ENCODE measurements at places on chromosomes 2 and 18. TPM values are rescaled to one million over a fixed set of nuclear protein-coding genes. Genes with fewer than 3 reads are reported as not detected.

DNA sequence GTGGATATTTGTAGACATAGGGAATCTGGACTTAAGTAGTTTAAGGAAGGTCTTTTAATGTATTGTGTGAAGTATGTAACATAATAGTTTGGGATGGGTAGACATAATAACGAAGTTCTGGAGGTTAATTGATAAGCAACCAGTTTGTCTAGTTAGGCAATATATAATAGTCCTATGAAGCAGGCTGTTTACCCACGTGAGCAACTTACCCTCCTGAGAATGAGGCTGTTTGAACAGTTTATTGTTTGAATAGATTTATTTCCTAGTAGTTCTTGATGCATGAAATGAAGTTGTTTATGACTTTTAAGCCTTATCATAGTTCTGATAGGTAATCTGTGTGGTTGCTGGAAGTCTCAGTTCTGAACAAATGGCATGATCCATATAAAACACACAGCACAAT lies 361.5 kb downstream of the GALNT13 start:
- DNase-seq = no peak

IL1R1 gene
- total RNA-seq = 116 TPM

DES gene
- 1.2 TPM for total RNA-seq

GRCh38 chr2:26639685-26640243 lies 1.4 kb downstream of the CIB4 start:
- no peak for DNase-seq

CRYBA2 gene
- total RNA-seq = not detected

ANKRD62 gene
- total RNA-seq = not detected

GRCh38 chr18:74530584-74530862 lies 3.8 kb upstream of the CNDP1 start:
- no peak for DNase-seq

GRCh38 chr2:219954331-219954730 lies 326.9 kb downstream of the SLC4A3 start:
- DNase-seq = no peak

DNA sequence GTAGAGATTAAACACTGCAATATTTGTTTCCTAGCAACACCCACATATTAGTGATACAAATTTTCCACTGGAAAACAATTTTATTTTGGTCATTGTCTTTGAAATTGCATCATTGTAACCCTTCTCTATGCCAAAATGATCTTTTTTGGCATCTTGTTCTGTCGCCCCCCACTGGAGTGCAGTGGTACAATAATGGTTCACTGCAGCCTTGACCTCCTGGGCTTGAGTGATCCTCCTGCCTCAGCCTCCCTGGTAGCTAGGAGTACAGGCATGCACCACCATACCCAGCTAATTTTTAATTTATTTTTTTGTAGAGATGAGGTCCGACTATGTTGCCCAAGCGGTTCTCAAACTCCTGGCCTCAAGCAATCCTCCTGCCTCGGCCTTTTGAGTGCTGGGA lies 117.4 kb downstream of the PIK3C3 start:
- DNase-seq = no peak

DNA sequence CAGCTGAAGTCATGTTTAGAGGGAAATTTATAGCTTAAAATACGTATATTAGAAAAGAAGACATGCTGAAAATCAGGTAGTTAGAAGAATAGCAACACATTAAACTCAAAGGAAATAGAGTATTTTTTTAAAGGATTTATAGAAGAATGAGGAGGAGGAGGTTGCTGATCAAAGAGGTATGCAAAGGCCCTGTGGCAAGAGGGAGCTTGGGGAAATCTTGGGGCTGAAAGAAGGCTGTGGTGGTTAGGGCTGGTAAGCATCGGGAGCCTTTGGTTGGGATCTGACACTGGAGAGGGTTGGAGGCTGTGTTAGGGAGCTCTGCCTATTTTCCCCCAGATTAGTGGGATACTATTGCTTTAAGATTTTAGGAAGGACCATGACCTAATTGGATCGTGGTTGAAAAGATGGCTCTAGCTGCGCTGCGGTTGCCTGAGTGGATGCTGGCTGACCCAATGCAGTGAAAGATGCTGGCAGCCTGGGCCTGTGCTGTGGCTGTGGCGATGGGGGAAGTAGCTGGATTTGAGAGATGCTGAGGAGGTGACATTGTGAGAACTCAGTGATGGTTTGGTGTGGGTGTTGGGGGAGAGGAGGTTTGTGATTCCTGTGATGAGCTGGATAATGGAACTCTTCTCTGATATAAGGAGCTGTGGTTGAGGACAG lies 11.7 kb downstream of the DGKD start:
- DNase-seq = no peak

GRCh38 chr2:207711750-207712530 lies 500 bp downstream of the CCNYL1 start:
- DNase-seq = no peak

DNA sequence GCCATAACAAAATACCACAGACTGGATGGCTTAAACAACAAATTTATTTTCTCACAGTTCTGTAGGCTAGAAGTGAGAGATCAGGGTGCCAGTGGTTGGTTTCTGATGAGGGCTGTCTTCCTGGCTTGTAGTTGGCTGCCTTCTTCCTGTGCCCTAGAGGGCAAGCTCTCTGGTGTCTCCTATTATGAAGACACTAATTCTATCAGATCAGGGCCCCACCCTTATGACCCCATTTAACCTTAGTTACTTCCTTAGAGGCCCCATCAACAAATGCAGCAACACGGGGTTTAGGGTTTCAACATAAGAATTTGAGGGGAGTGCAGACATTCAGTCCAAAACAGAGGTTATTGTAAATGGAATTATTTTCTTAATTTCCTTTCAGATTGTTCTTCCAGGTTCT lies 22.9 kb downstream of the CYP27A1 start:
- DNase-seq = no peak

GRCh38 chr2:237763812-237764211 lies 34.8 kb upstream of the RBM44 start:
- no peak for DNase-seq

GRCh38 chr2:217402761-217403383 lies 543.0 kb upstream of the TNP1 start:
- no peak for DNase-seq

- peak; percentile 63 for DNase-seq
Observed at GRCh38 chr2:102064679-102065674, 73.2 kb downstream of the IL1R2 start.

NTSR2 gene
- total RNA-seq = not detected

SCTR gene
- not detected for total RNA-seq

DNA sequence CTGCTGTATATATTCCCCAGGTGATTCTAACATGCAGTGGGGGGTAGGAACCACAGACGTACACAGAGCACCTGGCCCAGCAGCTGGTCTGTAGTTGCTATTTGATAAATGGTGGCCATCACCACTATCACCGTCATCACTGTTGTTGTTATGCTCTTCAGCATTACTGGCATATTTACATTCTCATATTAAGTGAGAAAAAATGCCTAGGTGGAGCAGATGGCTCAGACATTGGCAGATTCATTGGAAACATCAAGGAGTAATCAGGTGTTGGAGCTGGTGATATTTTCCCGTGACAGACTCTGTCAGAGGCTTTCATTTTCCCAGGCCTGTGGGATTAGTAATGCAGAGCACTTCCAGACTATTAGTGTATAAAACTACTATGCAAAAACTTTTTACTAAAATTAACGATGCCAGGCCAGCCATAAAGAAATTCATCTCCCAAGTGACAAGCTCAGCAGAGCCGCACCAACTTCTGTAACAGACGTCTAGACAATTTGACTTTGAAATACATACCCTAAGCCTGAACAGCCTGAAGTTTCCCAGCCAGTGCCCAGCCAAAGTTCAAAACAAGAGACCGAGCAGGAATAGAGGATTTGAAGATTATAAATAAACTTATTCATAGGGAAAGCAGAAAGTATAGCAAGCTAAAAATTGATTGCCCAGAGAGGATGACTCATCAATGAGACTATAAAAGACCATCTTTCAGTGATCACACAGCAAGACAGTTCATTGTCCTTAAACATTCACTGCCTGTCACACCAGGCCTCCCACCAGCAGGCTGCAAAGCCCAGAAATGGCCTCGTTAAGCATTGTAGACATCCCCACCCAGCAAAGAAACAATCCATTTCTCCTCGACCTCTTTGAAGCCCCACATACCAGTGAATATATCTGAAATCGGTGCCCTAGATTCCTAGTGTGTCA lies 247.4 kb upstream of the CHAC2 start:
- DNase-seq = peak; percentile 31

AGFG1 gene
- 61.0 TPM for total RNA-seq

SP3 gene
- 122 TPM for total RNA-seq

GRCh38 chr18:2997846-2998564 lies 14.9 kb downstream of the LPIN2 start:
- DNase-seq = peak; percentile 78
